ENCODE measurements at places on chromosomes 7 and 10. TPM values are rescaled to one million over a fixed set of nuclear protein-coding genes. Genes with fewer than 3 reads are reported as not detected.

The LEP gene
- 0.11 TPM for total RNA-seq

The MSS51 gene
- 2.5 TPM for total RNA-seq

The GDF2 gene
- total RNA-seq: not detected

The THSD7A gene
- total RNA-seq: 0.22 TPM

The ITGB8 gene
- 41.0 TPM for total RNA-seq

The KLF14 gene
- total RNA-seq: 0.13 TPM

The PLXNA4 gene
- 14.5 TPM for total RNA-seq

The ZNF107 gene
- 4.8 TPM for total RNA-seq

The PRSS37 gene
- total RNA-seq: not detected

The SFXN2 gene
- total RNA-seq: 2.7 TPM

All from articular chondrocyte of knee joint (primary cell).